ENCODE measurements at places on chromosomes 3 and 15.

- no peak for DNase-seq
These were observed 182.5 kb downstream of the TPRG1 start for GRCh38 chr3:189353988-189354889.

- DNase-seq = no peak
These were observed 151.1 kb downstream of the SQOR start for GRCh38 chr15:45785897-45786296.

DNA sequence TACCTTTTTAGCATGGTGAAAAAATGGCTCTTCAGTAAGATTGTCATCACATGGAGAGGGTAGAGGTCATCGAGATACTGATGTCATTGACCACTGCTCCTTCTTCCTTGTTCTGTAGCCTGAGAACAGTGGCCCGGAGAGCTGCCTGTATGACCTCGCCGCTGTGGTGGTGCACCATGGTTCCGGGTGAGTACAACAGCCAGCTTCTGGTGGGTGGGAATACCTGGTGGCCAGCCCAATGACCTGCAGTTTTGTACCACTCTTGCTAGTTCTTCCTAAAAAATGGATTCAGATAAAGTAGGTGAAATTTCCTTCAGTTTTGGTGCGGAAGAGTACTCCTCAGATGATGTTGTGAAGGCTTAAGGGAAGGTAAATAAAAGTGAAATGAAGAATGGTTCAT, 8.4 kb upstream of the FBXL22 start:
- no peak for DNase-seq

DNA sequence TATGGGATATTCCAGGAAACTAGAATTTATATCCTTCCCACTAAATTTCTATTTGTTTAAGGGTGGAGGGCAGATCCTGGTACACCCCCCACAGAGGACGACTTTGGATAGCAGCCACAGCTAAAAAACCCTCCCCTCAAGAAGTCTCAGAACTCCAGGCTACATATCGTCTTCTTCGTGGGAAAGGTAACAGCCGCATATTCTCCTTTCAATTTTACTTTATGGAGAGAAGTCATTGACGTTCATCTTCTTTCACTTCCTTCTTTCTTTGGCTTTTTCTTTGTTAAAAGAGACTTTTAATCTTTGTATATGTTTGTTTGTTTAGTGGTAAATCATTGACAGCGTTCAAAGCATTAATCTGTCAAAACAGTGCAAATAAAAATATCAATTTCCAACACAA, 36.3 kb downstream of the TRIP4 start:
- DNase-seq = no peak

DNA sequence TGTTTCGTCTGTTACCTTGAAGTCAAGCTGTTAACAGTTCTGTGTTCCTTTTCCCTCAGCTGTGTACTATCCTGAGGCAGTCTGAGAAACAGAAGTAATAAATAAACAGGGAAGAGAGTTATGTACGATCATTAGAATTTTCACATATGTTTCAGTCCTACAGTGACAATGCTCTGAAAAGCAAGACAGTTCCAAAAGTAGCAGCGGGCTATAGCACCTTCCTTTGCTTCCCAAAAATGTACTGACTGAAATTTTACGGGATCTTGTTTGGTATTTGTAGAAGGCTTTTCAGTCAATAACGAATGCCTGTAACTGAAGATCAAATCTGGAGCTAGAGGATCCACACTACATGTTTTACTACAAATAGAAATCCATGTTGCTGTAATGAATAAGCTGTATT, 428.1 kb downstream of the PYDC2 start:
- DNase-seq = no peak

Measured in smooth muscle cell of the brain vasculature (primary cell).